ENCODE measurements at places on chromosomes 13 and 19. TPM values are rescaled to one million over a fixed set of nuclear protein-coding genes. Genes with fewer than 3 reads are reported as not detected.

Gene THSD8
- total RNA-seq, result 5.9 TPM

Gene NBEA
- total RNA-seq, result 2.9 TPM

Gene ZNF667
- 2.0 TPM for total RNA-seq

Gene PLIN5
- total RNA-seq, result 0.17 TPM

Gene DNAAF3
- total RNA-seq, result not detected

Gene SIX5
- total RNA-seq, result 1.9 TPM
